EH (cell line): ENCODE measurements at places on chromosomes 5 and 9.

GRCh38 chr5:56277573-56277972 is 44.4 kb upstream of the ANKRD55 start:
- DNase-seq = no peak

DNA sequence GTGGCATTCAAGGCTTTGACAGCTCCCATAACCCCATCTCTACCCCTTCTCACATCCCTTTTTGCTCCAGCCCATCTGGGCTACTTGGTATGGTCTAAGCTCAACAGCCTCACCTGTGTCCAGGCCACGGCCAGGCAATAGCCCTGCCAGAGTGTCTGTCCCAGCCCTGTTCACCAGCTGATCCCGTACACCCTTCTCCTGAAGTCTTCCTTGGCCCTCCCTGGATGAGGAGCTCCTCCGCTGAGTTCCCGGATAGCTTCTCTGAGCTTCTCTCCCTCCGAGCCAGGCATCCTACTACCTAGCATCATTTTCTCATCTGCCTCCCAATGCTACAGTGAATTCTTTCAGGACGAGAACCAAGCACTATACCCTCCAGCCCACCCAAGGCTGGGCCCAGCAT is 208.2 kb downstream of the DAB2IP start:
- no peak for DNase-seq

DNA sequence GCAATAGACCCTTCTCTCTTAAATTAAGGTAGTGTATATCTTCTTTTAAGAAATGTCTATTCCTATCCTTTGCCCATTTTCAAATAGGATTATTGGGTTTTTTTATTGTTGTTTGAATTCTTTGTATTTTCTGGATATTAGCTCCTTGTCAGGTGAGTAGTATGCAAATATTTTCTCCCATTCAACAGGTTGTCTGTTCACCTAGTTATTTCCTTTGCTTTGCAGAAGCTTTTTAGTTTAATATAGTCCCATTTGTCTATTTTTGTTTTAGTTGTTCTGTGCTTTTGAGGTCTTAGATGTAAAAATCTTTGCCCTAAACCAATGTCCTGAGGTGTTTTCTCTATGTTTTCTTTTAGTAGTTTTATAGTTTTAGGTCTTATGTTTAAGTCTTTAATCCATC is 104.7 kb downstream of the CWC27 start:
- no peak for DNase-seq

GRCh38 chr9:128485414-128485855 is 19.1 kb upstream of the GLE1 start:
- no peak for DNase-seq

GRCh38 chr9:81318571-81318970 is 370.8 kb downstream of the TLE1 start:
- DNase-seq = peak; percentile 38

GRCh38 chr5:112686675-112687074 is 51.0 kb upstream of the APC start:
- DNase-seq = no peak

DNA sequence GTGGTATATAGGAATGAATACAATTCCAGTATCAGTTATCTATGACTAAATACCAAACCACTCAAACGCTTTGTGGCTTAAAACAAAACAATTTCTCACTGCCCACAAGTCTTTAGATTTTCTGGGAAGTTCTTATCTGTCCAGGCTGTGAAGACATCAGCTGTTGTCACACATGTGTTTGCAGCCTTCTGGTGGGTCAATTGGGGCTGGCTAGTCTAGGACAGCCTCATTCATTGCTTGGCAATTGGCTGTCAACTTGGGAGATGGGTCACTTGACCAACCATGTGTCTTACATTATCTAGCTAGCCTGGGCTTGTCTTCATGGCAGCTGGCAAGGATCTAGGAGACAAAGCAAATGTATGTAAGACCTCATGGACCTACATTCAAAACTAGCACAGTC is 53.8 kb upstream of the PAPPA start:
- DNase-seq = peak; percentile 69

- no peak for DNase-seq
These were observed 482 bp downstream of the SLC27A6 start for GRCh38 chr5:128965638-128966302.
